ENCODE measurements at places on chromosomes 4 and X. TPM values are rescaled to one million over a fixed set of nuclear protein-coding genes. Genes with fewer than 3 reads are reported as not detected.

SCRG1 gene
- 0.87 TPM for total RNA-seq

ADH7 gene
- total RNA-seq = not detected

SSX1 gene
- total RNA-seq = not detected

USP51 gene
- total RNA-seq = 3.3 TPM

EDNRA gene
- total RNA-seq = 19.7 TPM

SULT1B1 gene
- total RNA-seq = 0.39 TPM

GPR50 gene
- total RNA-seq = not detected

AR gene
- 17.6 TPM for total RNA-seq

F9 gene
- total RNA-seq = not detected

STS gene
- 9.6 TPM for total RNA-seq

STEEP1 gene
- 32.7 TPM for total RNA-seq

PAGE2B gene
- total RNA-seq = not detected

GPC4 gene
- 23.7 TPM for total RNA-seq

LPAR4 gene
- 0.20 TPM for total RNA-seq

HSFX3 gene
- total RNA-seq = not detected

HMX1 gene
- total RNA-seq = not detected

RXFP1 gene
- not detected for total RNA-seq

ADGRL3 gene
- total RNA-seq = 31.4 TPM

DOK7 gene
- 0.66 TPM for total RNA-seq

F8 gene
- total RNA-seq = 12.1 TPM

FMR1NB gene
- not detected for total RNA-seq

DGKK gene
- total RNA-seq = not detected

EDA2R gene
- 2.4 TPM for total RNA-seq

GPRIN3 gene
- total RNA-seq = 4.7 TPM

HEPH gene
- 30.0 TPM for total RNA-seq

TET2 gene
- total RNA-seq = 23.2 TPM

GPR119 gene
- total RNA-seq = not detected

TMEM31 gene
- 0.63 TPM for total RNA-seq

MMAA gene
- total RNA-seq = 2.2 TPM

FAM133A gene
- 0.42 TPM for total RNA-seq

CTSO gene
- 24.9 TPM for total RNA-seq

NSUN7 gene
- 2.0 TPM for total RNA-seq

KLKB1 gene
- 0.98 TPM for total RNA-seq

NHS gene
- 35.8 TPM for total RNA-seq

ZFP92 gene
- total RNA-seq = 0.84 TPM

DRD5 gene
- total RNA-seq = not detected

TMSB15C gene
- 1.6 TPM for total RNA-seq

FREM3 gene
- not detected for total RNA-seq

IGFBP7 gene
- total RNA-seq = 1,415 TPM

KIAA1210 gene
- not detected for total RNA-seq

RHOXF1 gene
- not detected for total RNA-seq

IQSEC2 gene
- total RNA-seq = 28.9 TPM

KLHL13 gene
- total RNA-seq = 5.3 TPM

KLF8 gene
- 23.7 TPM for total RNA-seq

UGT8 gene
- 46.5 TPM for total RNA-seq

XAGE1B gene
- not detected for total RNA-seq

CRMP1 gene
- total RNA-seq = 0.30 TPM

MAGEA2 gene
- not detected for total RNA-seq

TRO gene
- 14.4 TPM for total RNA-seq

CSAG3 gene
- not detected for total RNA-seq

SUPT20HL2 gene
- not detected for total RNA-seq

TIGD4 gene
- total RNA-seq = 1.6 TPM

PASD1 gene
- not detected for total RNA-seq

LRRC66 gene
- total RNA-seq = 2.4 TPM

PFKFB1 gene
- total RNA-seq = 9.2 TPM

DIPK2B gene
- 25.3 TPM for total RNA-seq

All from tibial nerve (tissue), 4 donors.